ENCODE measurements at places on chromosomes 16 and 17.

- DNase-seq: no peak
These were observed 42.9 kb upstream of the TNRC6C start for GRCh38 chr17:77915594-77916021.

DNA sequence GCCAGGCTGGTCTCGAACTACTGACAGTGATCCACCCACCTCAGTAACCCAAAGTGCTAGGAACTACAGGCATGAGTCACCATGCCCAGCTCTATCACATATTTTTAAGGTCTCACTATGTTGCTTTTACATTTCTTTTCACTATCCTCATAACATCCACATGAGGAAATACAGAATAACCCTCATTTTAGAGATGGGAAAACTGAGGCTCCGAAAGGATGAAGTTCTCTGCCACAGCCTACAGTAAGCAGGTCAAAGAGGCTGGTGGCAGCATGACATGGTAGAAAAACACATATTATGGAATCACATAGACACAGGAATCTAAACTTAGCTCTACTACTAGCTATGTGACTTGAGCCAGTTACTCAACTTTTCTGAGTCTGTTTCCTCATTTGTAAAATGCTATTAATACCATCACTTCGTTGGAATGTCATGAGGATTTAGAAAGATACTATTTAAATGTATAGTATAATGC is 32.2 kb downstream of the APPBP2 start:
- DNase-seq: no peak

- DNase-seq: no peak
These were observed 225.4 kb upstream of the NLRP1 start for GRCh38 chr17:5809580-5810188.

- DNase-seq: no peak
These were observed 43.4 kb upstream of the GSE1 start for GRCh38 chr16:85569615-85570212.

DNA sequence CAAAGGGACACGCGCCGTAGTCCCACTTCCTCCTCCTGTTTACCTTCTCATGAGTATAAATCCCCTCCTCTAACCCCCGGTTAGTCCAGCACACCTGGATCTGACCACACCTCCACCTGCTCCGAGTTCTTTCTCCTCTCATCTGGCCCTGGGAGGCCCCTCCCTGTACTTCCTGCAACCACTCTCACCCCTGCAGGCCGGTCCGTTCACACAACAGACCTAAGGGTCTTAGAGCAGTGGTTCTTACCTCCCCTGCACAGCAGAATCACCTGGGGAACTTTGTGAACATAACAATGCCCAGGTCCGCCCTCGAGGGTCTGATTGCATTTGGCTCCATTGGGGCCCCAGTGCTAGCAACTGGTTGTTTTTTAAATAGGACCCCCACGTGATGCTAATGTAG is 24.8 kb downstream of the TMEM114 start:
- no peak for DNase-seq

DNA sequence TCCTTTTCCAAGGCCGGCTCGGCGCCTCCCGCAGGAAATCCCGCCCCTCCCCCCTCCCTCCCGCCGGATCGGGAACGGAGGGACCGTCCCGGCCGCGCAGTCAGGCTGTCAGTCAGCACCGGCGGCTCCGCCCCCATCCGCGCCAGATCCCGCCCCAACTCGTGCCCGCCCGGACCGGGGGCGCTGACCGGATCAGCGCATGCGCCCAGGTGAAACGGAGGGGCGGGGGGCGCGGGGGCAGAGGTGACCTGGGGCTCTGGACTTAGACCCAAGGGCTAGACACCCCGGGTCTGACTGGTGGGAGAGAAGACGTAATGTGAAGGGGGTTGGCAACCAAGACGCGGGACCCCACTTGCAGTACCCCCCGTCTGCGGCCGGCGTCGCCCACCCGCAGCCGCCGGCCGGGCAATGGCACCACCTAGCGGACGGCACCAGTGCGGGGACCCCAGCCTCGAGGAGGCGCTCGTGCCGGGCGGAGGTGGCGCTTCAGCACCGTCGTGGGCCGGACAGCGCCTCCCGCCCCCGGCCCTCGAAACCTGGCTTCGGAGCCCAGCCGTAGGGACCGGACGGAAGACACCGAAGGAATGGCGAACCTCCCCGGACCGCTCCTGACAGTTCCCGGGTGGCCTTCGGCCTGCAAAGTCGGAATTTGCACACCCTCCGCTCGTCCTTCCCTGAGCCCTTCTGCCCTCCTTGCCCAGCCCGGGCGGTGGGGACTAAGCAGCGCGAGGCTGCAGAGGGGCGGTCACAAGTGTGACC is at the start of gene CASKIN2:
Gene CASKIN2, minus strand, starts transcription at position 42 of the 759 bp plus-strand sequence. CDS start 1,733 bp downstream, outside the sequence.
- DNase-seq: peak; percentile 67

DNA sequence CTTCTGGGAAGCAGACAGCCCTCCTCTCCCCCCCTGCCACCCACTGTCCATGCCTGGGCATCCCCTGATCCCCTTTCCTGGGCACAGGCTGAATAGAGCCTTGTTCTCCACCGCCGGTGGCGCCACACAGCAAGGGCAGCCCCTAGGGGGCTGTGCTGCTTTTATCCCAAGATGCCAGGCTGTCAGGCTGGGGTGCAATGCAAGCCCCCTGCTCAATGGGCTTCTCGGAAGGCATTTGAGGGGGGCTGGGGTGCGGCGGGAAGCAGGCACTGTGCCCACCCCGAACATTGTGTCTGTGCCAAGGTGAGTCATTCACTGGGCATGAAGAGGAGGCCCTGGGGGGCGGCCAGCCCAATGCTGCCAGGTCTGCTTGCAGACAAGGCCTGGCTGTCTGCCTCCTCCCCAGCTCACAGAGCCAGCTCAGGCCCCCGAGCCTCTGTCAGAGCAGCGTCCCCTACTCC is 1.5 kb upstream of the GFAP start:
- no peak for DNase-seq

- no peak for DNase-seq
These were observed 521 bp upstream of the G6PC3 start for GRCh38 chr17:44069974-44070454.

DNA sequence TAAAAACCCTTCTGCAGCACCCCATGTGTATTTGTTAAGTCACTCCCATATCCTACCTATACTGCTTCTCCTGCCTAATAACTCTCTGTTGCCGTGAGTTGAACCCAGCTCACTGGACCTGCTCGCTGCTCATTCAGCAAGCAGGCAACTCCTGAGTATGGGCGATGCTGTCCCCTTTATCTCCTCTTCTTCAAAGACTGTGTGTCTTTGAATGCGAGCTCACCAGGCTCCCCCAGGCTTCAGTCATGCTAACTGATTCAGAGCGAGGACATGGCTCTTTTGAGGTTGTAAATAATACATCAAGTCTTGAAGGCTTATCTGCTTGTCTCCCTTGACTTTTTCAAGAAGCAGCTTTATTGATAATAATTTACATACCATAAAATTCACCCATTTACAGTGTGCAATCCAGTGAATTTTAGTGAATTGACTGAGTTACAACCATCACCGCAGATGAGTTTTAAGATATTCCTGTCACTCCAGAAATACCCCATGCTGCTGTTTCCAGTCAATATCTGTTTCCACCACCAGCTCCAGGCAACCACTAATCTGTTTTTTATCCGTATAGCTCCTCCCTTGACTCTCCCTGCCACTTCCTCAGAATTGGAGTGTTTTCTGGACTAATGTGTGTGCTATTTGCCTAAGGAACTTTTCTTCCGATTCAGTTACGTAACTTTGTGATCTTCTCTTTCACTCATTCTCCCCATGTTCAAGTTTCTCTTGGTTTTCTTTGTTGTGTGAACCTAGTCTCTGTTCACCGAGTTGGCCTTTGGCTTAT is 132.2 kb downstream of the SPECC1 start:
- DNase-seq: no peak

- no peak for DNase-seq
These were observed 206.0 kb downstream of the IRX3 start for GRCh38 chr16:54080524-54081008.
